ENCODE measurements at places on chromosomes 12 and 14.

GRCh38 chr12:114678718-114679117 is 5.3 kb downstream of the TBX3 start:
- no peak for DNase-seq

GRCh38 chr12:117805865-117806264 is 162.9 kb downstream of the KSR2 start:
- no peak for DNase-seq

GRCh38 chr14:68264260-68264569 is 444.6 kb downstream of the RAD51B start:
- no peak for DNase-seq

GRCh38 chr14:51707327-51707726 is 55.6 kb downstream of the FRMD6 start:
- DNase-seq, result no peak

- no peak for DNase-seq
Observed at GRCh38 chr12:11324426-11324825, 14.2 kb upstream of the PRB4 start.
